Stimulated activated naive CD4-positive, alpha-beta T cell (primary cell): ENCODE measurements at places on chromosomes 3 and 15.

- DNase-seq = peak; percentile 88
These were observed at the start of gene IGF1R for GRCh38 chr15:98647774-98648653. Gene IGF1R (plus strand): TSS chr15:98648539. CDS start chr15:98649582, 1,043 bp downstream.

- no peak for DNase-seq
These were observed 43.3 kb downstream of the TOPAZ1 start for GRCh38 chr3:44284949-44285348.

- no peak for DNase-seq
These were observed 3.3 kb upstream of the CSK start for GRCh38 chr15:74778599-74778970.

DNA sequence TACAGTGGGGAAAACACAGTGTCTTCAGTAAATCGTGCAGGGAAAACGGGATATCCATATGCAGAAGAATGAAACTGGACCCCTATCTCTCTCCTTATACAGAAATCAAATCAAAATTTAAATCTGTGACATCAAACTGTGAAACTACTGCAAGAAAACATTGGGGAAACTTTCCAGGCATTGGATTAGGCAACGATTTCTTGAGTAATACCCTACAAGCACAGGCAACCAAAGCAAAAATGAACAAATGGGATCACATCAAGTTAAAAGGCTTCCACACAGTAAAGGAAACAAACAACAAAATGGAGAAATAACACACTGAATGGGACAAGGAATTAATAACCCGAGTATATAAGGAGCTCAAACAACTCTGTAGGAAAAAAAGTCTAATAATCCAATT lies 165.3 kb downstream of the PLCL2 start:
- no peak for DNase-seq

GRCh38 chr3:189144645-189145044 lies 27.1 kb upstream of the TPRG1 start:
- peak; percentile 12 for DNase-seq

DNA sequence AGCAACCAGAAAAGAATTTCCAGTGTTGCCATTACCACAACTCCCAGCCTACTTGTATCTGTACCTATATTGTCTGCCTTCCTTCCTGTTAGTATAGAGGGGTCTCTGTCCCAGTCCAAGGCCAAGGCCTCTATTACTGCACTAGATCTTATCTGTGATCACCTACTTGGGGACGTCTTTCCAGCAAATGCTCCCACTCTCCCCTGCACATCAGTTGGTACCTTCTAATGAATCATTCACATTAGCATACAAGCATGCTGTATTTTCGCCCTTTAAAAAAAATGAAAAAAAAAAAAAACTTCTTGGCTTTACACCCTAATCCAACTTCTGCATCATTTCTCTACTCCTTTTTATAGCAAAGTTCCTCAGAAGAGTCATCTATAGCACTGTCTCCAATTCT lies 4.8 kb upstream of the AVEN start:
- DNase-seq = no peak

- DNase-seq = no peak
These were observed 78.3 kb upstream of the ATP11B start for GRCh38 chr3:182715006-182715405.

- DNase-seq = no peak
These were observed 871.0 kb downstream of the OTOL1 start for GRCh38 chr3:162367429-162368260.

- DNase-seq = no peak
These were observed 21.9 kb upstream of the CACNA2D2 start for GRCh38 chr3:50525191-50525910.

DNA sequence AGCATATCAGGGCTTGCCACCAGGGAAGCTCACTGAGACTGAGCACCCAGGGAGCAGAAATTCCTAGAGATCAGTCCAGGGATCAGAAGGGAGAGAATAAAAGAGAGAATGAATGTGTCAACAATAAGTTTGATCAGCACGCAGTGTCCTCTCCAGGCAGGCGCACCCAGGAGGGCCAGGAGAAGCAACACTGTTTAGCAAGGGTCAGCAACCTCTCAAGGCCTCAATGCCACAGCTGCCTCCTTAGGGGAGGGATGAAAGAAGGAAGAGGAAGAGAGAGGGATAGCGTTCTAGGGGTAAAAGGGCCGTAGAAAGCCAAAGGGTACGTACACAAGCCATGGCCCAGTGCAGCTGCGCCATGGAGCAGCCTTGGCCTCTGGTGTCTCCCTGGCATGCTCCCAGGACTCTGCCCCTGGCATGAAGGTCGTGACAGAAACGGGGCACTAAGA lies 399.8 kb downstream of the SHQ1 start:
- no peak for DNase-seq

- DNase-seq = no peak
These were observed 38.5 kb downstream of the HPS3 start for GRCh38 chr3:149167898-149168297.
